NCI-H1417 (cell line): ENCODE measurements at places on chromosomes 3 and 15.

DNA sequence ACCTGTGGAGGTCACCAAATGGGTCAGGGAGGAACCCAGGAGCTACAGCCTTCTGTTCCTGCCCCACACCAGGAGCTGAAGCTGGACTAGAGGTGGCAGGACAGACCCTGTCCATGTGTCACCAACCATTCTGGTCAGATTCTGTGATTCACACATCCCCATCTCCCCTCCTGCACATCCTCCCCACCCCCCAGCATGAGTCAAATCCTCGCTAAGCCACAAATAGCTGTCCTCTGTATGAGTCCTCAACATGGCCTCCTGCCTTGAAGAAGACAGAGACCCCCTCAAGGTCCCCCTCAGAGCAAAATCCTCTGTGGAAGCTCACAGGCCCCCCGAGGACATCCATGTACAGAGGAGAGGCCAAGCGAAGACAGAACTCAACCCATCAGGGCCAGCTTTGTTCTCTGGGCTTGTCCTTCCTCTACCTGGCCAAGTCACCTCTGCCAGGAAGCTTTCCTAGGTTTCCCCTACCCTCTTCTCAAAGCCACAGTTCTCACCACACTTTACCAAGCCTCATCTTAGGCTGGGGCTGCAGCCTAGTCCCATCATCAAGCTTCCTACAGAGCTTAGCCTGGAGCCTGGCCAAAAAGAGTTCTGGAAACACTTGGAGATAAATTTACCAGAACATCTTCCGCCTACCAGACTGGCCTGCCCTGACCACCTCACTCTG is 17.1 kb downstream of the CACNA2D2 start:
- no peak for DNase-seq

DNA sequence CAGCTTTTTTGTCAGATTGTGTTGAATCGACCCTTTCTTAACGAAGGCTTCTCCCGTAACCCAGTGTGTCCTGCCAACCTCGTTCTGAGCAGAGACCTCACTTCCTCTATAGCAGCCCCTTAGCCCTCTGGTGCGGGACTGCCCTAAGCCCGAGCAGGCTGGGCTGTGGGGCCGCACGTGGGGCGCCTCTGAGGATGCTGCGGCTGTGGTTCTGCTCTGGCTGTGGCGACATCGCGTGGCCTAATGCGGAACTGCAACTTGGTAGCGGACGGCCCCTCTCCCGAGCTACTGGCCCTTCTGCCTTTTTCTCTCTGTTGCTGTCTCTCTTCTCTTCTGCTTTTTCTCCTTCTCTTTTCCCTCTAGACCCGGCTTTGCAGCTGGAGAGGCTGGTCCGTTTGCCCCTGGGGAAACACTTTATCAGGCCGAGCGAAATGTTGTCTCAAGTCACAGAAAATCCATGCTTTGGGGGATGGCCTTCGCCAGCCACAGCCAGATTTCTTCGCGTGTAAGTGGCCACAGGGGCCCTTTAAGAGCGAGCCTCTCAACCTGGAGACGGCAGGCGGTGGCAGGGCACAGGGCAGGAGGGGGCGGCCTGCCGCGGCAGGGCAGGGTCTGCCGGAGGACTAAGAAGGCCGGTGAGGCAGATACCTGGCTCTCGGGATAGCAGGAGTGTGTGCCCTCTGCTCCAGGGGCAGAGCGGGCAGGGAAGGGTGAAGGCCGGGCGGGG is 19.4 kb upstream of the KIF23 start:
- peak; percentile 72 for DNase-seq

GRCh38 chr3:136925425-136926190 is 32.2 kb upstream of the IL20RB start:
- no peak for DNase-seq

- no peak for DNase-seq
Observed at GRCh38 chr3:6287088-6287875, 573.6 kb upstream of the GRM7 start.

DNA sequence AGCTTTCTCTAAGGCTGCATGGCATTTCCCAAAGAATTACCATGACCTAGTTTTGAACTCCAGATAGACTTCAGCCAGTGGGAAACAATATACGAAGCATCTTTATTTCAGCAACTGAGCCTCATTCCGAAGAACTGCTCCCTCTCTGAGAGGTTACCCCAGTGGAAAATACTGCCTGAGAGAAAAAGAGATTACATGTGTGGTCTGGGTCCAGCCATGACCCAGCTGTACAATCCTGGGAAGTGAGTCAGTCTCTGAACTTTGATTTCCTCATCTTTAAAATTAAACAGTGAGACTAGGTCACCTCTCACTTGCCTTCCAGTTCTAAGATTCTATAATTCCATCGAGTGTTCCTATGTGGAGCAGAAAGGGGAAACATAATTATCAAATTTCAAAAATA is 42.4 kb downstream of the TNIK start:
- no peak for DNase-seq
